Right atrium auricular region (tissue), 2 donors: ENCODE measurements at places on chromosomes 5 and 9.

DNA sequence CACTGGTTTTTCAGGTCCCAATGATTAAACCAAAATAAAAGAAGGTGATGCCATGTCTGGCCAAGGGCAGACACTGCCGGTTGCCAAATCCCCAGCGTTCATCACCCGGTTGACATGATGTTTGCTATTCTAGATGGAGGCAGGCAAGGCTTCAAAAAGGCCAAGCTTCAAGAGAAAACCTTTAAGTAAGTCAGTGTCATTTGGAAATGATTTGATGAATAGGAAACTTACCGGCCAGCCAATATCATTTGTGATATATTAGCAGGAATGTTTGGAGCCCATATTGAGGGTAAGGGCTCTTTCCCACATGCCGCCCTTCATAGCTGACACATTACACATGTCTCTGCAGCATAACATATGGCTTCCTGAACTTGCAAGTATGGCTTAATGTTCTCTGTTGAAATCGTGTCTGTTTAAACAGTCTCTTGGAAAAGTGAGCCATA lies 89.5 kb upstream of the TTC23L start:
- no peak for DNase-seq

DNA sequence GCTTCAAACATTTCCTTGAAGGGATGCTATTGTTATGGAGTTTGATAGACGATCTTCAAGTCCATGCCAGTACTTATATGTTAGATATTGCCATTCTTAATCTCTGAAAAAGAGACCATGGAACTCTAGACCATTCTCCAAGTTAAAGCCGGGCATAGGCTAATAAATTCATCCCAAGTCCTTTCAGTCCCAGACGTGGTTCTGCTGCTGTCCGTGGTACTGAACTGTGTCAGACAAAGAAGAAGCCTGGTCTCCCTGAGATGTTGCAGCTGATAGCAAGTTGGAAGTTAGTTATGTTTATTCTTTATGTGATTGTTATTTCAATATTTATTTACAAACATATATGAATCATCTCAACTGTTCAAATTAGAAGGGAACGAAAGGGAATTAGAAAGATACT lies 158.7 kb downstream of the NMUR2 start:
- DNase-seq = no peak

DNA sequence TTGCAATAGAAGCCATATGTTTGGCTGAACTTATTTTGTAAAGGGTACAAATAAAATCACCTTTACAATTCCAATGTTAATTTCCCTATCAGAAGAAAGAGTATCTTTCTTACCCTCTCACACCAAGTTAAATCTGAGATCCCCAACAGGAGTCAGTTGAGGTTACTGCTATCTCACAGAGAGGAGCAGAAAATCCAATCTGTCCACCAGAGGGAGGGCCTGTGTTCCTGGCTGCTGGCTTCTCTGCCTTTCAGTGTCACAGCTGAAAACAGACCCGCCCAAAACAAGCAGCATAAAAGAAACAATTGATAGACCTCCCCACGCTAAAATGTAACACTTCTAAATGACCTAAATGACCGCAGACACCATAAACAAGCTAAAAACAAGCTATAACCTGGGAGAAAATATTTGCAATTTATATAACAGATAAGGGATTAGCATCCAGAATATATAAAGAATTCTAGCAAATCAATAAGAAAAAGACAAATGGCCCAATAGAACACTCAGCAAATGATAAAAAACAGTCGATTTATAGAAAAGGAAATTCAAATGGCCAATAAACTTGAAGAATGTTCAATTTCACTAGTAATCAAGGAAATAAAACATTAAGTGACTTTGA lies 24.5 kb upstream of the MVB12B start:
- peak; percentile 72 for DNase-seq

- no peak for DNase-seq
These were observed 480.8 kb downstream of the GADD45G start for GRCh38 chr9:90085633-90086032.

DNA sequence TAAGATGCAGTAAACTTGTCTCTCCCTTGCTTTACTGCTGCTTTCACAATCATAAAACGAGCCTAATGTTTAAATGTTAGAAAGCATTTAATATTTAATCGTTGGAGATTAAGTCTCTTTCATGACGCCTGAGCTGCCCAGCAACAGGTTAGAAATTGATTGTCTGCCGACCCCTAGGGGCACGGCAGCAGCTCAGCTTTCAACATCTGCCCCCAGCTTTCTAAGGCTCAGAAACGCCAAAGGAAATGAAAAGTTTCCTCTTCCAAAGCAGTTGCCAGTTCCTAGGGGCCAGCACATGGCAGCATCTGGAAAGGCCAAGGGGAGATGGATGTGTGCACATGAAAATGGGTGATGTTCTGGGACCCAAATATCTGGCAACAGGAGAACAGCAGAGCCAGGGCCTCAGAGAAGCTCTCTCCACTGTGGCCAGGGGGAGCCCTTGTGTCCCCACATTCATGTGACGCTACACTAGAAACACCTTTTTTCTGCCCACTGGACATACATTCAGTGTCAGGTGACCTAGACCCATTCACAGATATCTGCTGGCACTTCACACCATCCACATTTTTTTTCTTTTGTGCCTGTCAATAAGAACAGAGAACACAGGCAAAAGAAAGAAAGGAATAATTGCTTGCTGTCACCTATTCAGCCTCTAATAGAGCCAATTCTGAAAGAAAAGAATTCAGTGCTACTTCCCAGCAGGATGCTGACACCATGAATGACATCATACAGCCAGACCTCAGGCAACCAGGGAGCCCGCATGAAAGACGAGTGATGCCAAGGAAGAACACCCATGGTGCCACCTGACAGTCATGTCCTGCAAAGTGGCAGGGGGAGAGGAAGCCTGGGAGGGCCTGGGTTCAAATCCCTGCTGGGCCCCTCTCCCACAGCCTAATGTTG lies 205.0 kb upstream of the TAS2R1 start:
- DNase-seq = no peak

DNA sequence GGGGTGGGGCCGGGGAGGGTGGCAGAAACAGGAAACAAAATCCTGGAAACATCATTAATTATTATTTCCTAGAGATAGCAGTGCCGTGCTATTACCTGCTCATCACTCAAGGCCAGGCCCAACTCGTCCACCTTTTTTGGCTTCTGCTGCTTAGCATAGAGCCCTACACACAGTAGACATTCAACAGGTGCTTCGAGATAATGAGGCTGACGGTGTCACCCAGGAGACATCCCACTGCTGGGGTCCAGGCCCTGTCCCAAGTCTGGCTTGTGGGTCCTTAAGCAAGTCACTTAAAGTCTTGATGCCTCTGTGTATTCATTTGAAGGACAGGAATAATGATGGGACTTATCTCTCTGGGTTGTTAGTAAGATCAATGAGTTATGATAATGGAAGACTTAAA lies 506.6 kb downstream of the BNC2 start:
- DNase-seq = peak; percentile 50

- DNase-seq = no peak
These were observed 534.4 kb downstream of the RAB3C start for GRCh38 chr5:59117320-59117719.

DNA sequence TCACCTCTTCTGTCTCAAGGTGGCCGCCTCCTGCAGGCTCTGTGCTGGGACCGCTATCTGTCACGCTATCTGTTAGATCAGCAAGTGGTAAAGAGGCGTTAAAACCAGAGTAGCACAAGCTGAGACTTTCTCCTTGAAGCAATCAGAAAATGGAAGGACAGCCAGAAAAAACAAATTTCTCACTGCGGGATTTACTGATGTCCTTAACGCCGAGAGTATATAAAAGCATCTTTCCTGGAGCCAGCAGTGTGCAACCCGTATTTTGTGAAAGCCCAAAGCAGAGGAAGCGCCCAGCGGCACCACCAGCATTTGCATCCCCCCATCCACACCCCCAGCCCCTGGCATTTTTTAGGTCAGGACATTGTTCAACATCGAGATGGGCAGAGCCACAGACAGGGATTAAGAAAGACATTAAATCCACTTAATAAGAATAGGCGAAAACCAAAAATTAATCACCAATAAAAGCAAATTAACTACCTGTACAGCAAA lies 48.6 kb downstream of the DUSP1 start:
- DNase-seq = no peak
